ENCODE measurements at places on chromosomes 7 and 10. TPM values are rescaled to one million over a fixed set of nuclear protein-coding genes. Genes with fewer than 3 reads are reported as not detected.

Gene ATP6V0A4
- total RNA-seq = not detected

Gene GPR26
- not detected for total RNA-seq

Gene ADAMTS14
- total RNA-seq = 0.08 TPM

Gene NME8
- total RNA-seq = not detected

Gene PNLIPRP2
- total RNA-seq = not detected

Gene LDB3
- not detected for total RNA-seq

Gene FRMD4A
- 21.5 TPM for total RNA-seq

Gene LEP
- total RNA-seq = not detected

Gene TBXAS1
- total RNA-seq = 5.3 TPM

Gene ARHGEF35
- total RNA-seq = 1.2 TPM

Gene GIMAP5
- 0.13 TPM for total RNA-seq

Gene CUL1
- 40.5 TPM for total RNA-seq

Gene RASA4
- 1.6 TPM for total RNA-seq

Gene CLDN3
- not detected for total RNA-seq

Gene HPSE2
- total RNA-seq = not detected

Gene MEOX2
- total RNA-seq = 0.13 TPM

Gene ANAPC16
- total RNA-seq = 82.6 TPM

Gene EEF1AKMT2
- 17.0 TPM for total RNA-seq

Gene PTEN
- 73.9 TPM for total RNA-seq

Gene TACC2
- total RNA-seq = 6.9 TPM

Gene PRTFDC1
- 18.6 TPM for total RNA-seq

Gene UPK3B
- not detected for total RNA-seq

Gene PAX4
- not detected for total RNA-seq

Gene RRP12
- total RNA-seq = 6.8 TPM

Gene C10orf105
- total RNA-seq = not detected

Gene FKBP6
- not detected for total RNA-seq

Gene FFAR4
- total RNA-seq = not detected

Gene NYAP1
- total RNA-seq = 10.5 TPM

Measured in epithelial cell of alveolus of lung (primary cell).